ENCODE measurements at places on chromosomes 6 and 20.

DNA sequence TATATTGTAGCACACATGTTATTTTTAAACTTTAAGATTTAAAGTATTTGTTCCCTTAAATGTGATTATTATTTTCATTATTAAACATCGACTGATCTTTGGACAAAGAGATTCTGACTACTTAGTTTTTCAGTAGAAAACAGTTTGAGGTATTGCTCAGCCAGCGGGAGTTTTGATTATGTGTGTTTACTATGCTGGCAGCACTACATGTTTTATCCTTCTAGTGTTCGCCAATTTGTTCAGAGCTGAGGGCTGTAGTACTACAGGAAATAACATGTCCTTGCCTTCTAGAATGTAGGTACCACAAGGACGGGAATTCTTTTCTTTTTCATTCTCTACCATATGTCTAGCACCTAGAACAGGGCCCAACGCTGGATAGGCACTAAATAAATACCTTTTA is 11.1 kb upstream of the LCA5 start:
- no peak for DNase-seq

- no peak for DNase-seq
Measured at GRCh38 chr6:141216726-141217125, 916.0 kb upstream of the GJE1 start.

- DNase-seq, result no peak
Measured at GRCh38 chr6:42550277-42550676, 13.6 kb upstream of the UBR2 start.

DNA sequence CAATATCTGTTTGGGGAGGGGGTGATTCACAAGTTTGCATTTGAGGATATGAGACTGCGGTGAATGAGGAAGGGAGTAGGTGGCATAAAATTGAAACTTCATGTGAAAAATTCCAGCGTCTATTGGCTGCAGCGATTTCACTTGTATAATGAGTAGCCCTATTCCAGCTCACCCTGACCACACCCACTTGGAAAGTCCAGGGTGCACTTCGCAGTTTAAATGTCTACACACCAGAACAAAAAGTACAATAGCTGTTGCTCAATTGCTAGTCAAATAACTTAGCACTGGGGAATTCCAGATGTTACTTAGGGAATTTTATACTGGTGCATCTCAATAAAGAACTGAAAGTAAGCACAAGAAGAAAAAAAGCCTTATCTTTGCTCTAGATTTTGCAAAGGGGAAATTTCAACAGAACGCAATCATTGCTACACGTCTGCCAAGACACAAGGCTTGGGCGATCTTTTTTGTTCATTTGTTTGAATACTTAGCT is 6.3 kb downstream of the TNFAIP3 start:
- peak; percentile 81 for DNase-seq

- no peak for DNase-seq
Measured at GRCh38 chr6:131172222-131172621, 37.0 kb downstream of the AKAP7 start.

DNA sequence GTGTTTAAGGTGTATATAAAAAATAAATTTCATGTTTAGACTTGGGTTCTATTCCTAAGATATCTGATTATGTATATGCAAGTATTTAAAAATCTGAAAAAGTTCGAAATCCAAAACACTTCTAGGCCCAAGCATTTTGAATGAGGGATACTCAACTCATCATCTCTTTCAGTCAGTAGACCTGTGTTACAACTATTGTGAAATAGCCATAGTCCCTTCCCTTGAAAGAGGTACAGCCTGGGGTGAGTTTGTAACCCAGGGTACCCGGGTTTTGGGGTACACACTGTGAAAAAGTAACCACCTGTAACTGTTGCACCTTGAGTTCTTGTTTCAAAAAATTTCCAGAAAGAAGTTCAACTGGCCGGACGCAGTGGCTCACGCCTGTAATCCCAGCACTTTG is 76.6 kb upstream of the DOK5 start:
- no peak for DNase-seq

- no peak for DNase-seq
Measured at GRCh38 chr6:107330168-107330567, 129.2 kb downstream of the PDSS2 start.

DNA sequence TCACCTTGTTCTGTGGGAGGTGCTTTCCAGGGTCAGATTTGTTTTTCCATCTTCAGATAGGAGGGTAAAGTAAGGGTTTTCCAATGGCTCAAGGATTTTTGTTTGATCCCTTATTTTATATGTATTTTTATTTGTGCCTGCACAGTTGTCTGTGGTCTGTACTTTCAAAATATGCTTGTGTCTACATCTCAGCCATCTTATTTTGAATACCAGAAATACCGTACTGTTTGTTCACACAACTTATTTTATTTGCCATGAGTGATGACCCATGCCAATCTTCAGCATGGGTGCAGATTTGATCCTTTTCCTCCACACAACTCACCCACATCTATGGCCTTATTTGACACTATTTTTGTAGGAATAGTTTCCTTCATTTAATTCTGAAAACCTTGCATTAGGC is 72.2 kb upstream of the PTCHD4 start:
- DNase-seq, result no peak

- no peak for DNase-seq
Measured at GRCh38 chr20:23586735-23587525, 18.6 kb upstream of the CST9L start.

DNA sequence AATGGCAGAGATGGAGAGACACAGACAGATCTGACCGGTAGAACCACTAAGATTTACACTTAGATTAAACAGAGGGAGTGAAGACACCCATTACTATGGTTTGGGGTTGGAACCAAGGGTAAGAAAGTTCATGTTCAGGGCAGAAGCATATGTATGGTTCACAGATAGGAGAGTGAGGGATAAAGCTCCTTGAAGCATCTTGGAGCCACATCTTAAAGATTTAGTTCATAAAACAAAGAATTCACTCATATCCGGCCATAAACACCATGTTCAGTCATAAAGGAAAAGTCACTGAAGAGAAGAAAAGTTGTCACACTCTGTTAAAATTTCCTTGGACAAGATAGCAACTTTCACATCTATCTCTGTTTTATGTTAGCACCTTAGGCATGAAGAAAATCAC is 18.0 kb downstream of the STX7 start:
- DNase-seq, result no peak

DNA sequence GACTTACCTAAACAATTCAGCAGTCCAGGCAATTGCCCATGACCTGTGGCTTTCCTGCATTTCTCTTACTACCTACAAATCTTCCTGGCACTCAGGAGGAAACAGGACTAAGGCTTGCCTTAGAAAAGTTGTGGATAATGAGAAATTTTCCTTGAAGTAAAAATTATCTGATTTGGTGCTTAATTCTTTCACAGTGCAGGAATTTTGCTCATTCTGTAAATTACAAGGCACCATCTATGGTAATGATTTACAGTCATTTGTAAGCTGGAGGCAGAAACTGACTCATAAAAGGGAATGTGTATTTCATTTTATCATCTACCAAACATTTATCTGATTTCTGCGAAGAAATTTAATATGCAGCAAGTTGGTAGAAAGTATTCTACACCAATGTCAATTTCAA is 211.5 kb upstream of the FKBP1C start:
- DNase-seq, result no peak

DNA sequence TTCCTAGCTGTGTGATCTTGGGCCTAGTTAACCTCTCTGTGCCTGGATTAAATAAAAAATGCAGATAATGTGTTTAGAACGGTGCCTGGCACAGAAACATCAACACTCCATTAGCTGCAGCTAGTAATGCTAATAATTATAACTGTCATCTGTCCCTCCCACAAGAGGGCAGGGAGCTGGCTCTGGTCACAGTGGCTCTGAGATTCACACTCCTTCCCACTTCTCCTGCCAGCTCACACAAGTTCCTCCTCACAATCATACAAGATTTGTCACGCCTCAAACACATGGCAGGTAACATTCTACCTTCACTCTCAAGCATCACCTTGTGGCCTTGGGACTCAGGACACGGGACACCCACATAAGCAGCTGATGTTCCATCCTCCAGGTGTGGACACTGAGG is 2.4 kb downstream of the ADA start:
- DNase-seq, result no peak

DNA sequence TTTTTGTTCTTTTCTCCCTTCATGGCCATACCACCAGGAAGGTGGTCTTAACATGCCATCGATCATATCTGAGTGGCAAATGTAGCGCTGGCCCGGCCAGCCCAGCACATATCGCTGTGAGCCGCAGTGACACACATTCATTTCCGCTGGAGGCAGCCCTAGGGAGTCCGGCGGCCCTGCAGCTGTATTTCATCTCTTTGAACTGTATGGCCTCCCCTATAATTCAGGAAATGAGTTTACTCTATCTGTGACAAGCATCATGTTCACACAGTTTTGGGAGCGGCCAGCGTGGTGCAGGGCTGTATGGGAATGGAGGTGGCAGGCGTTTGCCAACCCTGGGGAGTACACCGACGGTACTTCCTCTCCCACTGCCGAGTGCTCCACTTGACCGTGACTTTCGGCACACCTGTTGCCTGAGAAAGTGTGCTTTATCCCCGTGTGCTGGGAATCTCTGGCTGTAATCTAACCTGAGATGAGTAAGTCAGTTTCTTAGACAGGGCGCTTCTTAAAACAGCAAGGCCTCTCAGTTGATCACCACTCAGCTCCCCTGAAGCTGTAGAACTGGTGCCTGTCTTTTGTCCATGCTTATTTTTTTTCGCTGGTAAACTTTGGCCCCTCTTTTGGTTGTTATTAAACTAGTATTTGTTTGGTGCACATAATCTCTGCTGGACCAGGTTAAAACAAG is 257.1 kb upstream of the TAB2 start:
- DNase-seq, result peak; percentile 36

DNA sequence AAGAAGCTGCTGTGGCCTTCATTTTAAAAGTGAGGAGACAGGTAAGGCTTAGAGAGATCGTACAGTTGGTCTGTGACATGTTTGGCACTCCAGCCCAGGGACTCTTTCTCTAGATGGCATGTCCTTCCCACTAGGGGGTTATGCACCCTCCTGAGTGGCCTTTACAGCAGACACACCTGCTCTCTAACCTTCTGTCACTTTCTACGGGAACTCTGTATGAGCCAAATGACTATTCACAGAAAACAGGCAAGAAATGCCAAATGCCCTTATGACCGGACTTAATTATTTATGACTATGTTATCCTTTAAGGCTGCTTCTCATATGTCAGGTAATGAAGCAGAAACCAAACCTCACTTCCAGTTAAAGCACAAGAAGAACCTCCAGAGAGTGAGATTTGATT is 91.2 kb downstream of the MAP3K5 start:
- no peak for DNase-seq

- no peak for DNase-seq
Measured at GRCh38 chr6:5728351-5729079, 278.2 kb downstream of the NRN1 start.

DNA sequence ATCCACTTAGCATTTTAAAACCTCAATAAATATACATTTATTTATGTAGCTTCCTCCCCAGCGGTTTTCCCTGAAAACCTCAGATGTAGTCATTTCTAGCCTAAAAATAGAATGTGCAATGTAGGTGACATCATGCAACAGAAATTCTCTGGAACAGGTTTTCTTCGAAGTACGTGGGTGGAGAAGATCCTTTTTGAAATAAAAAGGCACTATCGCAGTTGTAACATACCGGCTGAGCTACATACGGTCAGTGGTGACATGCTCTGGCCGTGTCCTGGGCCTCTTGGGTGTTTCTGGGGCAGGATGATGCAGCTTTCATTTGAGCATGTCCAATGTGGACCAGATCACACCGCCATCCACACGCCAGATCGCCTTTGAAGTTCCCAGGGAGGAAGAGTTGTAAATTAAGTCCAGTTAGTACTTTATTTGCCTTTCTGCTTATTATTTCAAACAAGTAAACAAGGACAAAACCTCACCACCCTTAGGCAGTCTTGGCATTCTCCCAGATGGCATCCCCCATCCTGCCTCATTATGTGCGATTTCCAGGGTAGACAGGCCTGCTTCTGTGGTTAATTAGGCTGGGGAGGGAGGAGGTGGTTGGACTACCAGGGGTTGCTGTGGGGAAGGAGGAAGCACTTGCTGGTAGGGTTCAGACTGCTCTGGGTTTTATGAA is 109.5 kb upstream of the CLDN20 start:
- no peak for DNase-seq

GRCh38 chr6:18154507-18155149 is at the start of gene TPMT:
Gene TPMT, minus strand, starts transcription at chr6:18155077. Its CDS starts 5,950 bp downstream, at chr6:18149127.
- no peak for DNase-seq

DNA sequence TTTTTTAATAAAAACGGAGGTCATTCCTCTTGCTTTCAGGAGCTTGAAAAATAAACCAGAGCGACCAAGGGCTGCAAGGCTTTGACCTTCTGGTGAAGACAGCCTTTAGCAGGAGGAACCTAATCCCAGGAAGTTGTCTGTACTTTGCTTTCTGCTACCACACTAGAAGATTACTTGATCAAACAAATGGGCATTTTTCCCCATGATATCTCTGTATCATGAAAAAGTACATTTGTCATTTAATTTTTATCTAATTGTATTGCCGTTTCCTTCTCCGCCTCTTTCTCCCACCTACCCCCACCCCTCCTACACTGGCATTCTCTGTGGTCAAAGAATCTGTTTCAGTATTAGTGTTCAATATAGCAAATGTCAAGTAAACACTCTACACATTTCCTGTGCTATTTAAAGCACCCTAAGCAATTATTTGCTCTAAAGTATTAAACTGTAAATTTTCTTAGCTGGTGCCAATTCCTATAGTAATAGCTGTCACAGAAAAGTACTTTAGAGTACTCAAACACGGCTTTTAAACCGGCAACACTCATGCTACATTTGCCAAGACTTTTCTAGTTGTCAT is 29.7 kb downstream of the ATXN1 start:
- DNase-seq, result no peak

DNA sequence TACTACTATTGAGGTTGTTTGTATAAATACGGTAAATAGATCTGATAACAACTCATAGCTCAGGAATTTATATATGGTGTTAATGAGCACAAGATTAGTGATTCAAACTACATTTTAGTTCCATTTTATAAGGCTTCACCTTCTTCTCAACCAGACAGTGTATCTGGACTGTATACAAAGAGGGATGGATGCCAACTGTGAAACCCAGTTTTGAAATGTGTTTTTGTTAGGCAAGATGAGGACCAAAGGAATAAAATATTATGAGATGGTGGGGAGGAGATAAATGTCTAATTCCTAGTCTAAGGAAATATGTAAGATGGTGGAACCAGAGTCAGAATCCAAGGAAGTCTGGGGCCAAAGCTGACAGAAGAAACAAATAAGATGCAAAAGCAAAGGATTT is 329.0 kb downstream of the GRIK2 start:
- no peak for DNase-seq
